ENCODE measurements at places on chromosomes 6 and 20.

DNA sequence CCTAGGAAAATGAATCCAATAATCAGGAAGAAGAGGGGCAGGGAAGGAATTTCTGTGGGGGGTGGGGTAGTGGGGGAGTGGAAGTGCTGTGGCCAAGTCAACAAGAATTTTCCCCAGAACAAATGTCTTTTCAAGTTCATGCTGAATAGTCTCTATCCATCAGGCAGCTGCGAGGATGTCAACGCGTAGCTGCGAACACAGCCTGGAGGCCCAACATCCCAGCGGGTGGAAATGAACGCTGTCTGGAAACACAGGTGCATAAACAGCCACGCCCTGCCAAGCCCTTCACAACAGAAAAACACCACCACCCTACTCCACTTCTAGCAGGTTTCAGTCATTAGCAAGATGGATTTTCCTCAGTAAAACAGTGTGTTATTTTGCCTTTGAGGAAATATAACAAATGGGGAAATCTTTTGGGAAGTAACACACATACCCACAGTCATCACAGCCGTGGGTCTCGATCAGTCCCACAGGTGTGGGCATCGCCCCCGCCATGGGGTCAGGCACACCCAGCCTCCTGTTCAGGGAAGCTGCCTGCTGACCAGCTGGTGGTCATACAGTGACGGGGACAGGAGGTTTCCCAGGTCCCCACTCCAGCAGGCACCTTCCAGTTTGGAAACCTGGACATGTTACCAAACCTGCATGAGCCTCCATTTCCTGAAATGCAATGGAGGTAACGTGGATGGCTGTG is 112.1 kb upstream of the THBS2 start:
- no peak for DNase-seq

- no peak for DNase-seq
Observed at GRCh38 chr20:7497985-7498384, 442.3 kb downstream of the HAO1 start.

DNA sequence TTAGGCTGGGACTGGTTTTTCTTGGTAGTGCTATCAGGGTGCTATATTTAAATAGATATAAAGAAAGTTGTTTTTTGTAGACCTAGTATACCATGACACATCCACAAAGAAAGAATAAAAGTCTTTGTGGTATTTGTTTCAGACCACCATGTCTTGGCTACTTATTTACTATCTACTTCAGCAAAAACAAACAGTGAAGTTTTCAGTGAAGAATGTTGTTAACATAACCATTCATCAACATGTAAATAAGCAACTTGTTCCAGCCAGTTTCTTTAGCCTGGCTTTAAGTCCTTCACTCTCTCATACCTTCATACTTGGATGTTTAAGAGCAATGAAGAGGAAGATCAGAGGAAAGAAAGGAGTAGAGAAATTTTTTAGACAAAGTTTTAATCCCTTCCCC is 624.1 kb downstream of the CD109 start:
- no peak for DNase-seq

GRCh38 chr20:25187635-25188034 is 7.9 kb upstream of the ENTPD6 start:
- DNase-seq = no peak

- DNase-seq = no peak
Observed at GRCh38 chr20:48734104-48734749, 93.6 kb downstream of the PREX1 start.

GRCh38 chr6:129189266-129189665 is 306.3 kb downstream of the LAMA2 start:
- no peak for DNase-seq

DNA sequence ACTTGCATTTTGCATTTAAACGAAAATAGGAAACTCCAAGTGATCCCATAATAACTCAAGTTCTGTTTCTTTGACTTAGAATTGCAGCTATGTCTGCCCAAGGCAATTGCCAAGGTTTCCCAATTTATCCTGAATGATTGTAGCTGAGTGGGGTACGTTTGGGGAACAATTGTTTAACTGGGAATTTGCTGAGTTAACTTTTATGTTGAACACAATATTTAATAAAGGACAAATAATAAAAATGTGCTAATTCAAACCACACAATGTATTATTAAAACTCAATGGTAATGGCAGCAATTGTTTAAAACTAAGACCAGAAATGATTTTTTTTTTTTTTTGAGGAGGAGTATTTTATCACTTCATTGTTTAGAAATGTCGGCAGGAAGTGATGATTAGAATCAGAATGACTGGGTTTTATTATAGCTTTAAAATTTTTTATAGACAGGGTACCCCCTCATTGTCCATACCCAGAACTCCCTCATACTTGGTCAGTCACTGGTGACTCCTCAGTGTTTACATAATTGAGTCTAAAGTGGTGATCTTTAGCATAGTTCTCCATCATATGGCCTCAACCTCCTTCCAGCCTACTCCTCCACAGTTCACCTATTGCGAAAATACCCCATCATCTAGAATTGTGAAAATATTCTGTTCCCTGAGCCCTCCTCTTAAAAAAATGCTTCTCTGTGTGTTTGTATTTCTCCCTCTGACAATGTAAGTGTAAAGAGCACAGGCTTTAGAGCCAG is 389.2 kb upstream of the CITED2 start:
- no peak for DNase-seq

GRCh38 chr6:2632368-2632767 is 118.4 kb downstream of the MYLK4 start:
- DNase-seq = no peak

GRCh38 chr6:158499601-158500000 is 60.3 kb upstream of the TMEM181 start:
- DNase-seq = no peak

- no peak for DNase-seq
Observed at GRCh38 chr20:23212011-23212410, 125.9 kb upstream of the CD93 start.

DNA sequence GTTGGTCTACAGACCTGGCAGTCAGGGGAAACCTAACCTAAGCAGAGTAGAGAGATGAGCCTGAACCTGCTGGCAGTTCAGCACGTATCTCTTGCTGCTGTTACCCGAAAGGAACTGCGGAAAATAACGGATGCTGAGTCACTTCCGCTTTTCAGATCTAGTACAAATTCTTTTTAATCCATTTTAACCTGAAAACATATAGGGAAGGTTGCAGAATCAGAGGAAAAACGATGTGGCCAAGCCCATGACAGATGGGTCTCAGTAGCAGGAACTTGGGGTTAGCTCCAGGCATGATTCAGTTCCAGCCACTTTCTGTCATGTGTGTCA is 351.9 kb upstream of the PRND start:
- DNase-seq = peak; percentile 5

- DNase-seq = no peak
Observed at GRCh38 chr6:122758927-122759334, 20.6 kb upstream of the FABP7 start.

- no peak for DNase-seq
Observed at GRCh38 chr6:168716581-168716980, 275.6 kb downstream of the SMOC2 start.
